NCI-H1417 treated with DMSO at 0.1 percent for 48 hours (cell line): ENCODE measurements at places on chromosomes 7 and 10.

- DNase-seq: no peak
These were observed 33.1 kb upstream of the EGFR start for GRCh38 chr7:54985426-54986330.

DNA sequence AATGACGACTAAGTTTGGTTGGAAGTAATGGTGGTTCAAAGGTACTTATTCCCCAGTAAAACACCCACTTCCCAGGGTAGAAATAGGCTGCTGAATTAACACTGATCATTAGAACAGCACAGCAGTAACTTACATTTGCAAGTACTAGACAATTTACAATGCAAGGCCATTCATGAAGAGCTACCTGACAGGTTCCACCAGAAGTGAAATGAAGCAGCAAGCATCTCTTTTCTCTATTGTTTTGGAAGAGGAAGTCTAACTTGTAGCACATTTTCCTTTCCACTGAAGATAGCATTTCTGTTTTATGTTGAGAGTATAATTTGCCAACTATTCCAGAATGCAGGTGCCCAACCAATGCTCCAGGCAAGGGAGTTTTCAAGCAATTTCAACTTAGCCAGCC, 145.9 kb downstream of the CREB5 start:
- no peak for DNase-seq

- peak; percentile 25 for DNase-seq
These were observed 61.2 kb downstream of the SH3PXD2A start for GRCh38 chr10:103793920-103794883.

DNA sequence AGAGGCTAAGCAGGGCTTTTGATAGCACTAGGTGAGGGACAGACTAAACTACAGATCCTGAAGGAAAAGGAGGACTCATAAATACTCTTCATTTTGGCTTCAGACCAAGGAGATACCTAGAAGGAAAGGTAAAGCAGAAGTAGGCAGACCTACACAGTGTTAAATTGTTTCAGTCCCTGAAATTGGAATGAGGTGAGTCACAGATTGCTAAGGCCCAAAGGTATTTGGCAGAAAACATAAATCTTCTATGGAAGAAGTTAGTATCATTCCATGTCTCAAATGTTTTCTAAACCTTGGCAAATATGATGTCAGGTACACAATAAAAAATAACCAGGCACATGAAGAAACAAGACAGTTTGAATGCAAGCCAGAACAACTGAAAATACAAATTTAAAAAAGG, 30.0 kb downstream of the MTERF1 start:
- no peak for DNase-seq

DNA sequence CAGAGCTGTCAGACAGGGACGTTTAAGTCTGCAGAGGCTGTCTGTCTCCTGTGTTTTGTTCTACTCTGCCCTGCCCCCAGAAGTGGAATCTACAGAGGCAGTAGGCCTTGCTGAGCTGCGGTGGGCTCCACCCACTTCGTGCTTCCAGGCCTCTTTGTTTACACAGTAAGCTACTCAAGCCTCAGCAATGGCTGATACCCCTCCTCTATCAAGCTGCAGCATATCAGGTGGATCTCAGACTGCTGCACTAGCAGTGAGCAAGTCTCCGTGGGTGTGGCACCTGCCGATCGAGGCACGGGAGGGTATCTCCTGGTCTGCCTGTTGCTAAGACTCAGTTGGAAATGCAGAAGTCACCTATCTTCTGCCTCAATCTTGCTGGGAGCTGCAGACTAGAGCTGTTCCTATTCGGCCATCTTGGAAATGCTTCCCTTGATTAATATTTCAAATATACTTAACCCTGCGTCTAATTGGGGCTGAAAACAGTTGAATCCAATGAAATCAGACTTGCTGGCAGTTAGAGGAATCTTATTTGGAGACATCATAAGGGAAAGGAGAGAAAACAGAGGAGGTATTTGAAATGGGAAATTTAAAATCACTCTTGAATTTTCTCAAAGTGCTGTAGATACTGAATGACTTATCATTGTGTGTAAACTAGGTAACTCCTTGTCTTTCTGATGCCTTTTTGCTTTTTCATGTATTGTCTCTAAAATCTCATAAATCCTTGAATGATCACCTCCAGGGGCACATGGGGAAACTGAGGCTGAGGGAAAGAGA, 13.8 kb upstream of the CYP3A5 start:
- DNase-seq: no peak

- DNase-seq: no peak
These were observed 260.4 kb downstream of the RELN start for GRCh38 chr7:103729026-103729425.

DNA sequence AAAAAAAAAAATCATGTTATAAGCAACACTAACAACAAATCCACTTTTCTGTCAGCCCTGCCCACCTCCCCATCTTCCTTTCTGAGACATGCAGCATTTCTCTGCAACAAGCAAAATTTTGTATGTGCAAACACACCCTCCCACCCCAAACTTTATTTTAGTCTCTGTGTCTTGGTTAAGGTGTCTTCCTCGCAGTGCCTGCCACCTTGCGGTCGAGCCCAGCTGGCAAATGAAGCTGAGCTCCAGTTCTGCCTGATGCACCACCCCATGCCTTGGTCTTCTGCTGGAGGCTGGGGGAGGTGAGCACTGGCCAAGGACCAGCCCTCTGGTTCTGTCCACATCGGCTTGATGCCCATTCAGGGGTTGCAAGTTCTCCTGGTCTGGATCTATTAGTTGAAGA, 206.3 kb downstream of the MGMT start:
- DNase-seq: no peak

DNA sequence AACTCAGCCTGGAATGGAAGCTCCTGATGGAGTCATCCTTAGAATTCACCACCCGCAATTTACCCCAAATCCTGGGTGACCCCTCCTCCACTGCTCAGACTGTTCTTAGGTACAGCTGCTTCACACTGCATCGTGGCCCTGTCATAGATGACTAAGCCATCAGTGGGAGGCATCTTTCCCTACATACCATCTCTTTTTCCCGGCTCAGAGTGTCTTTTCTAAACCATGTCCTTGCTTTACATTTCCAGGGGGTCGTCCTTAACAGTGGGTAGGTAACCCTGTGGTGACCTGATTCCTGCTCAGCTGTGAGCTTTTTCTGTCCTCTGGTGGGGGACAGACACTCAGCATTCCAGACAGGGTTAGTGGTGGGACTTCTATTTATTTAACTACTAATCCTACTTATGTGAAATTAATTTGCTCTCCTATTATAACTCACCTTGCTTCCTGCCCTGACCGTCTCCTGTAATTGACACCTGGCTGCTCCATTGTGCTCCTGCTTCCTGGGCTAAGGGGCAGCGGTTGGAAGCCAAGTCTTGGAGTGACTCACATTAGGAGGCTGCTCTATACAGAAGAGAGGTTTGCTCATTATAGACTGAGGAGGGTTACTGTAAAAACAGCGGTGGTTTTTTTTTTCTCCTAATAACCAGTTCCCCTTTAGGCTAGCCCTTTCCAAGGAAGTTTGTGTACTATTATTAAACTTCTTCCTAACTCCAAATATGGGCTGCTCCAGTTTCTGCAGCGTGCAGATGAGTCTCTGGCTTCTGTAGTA, 40.6 kb downstream of the PYROXD2 start:
- no peak for DNase-seq

GRCh38 chr10:16520900-16521299, 779 bp downstream of the C1QL3 start:
- no peak for DNase-seq

GRCh38 chr10:62788861-62789467, 15.6 kb upstream of the ADO start:
- DNase-seq: no peak

- DNase-seq: no peak
These were observed 11.7 kb upstream of the ZNF680 start for GRCh38 chr7:64574540-64575099.

DNA sequence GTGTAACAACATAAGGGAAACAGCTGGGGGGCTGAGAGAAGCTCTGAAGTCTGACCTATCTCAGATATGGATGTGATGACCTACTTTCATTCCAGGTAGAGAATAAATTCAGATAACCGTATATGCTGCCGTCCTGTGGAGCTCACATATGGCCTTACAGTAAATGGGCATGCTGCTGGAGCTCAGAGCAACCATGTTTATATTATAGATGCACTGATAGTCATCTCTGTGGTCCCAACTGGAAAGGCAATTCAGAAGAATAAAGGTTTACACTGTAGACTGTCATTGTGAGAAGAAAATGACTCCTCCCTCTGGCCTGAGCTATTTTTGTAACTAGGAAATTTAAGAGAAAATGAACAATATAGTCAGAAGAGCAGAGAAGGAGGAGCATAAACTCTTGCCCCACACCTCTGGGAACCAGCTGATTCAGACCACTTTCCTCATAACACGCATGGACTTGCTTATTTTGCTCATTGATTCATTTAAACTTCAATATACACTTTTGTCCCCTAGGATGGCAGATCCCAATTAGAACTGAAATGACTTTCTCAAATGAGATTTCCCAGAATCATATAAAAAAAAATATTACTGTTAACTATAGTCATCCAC, 69.9 kb upstream of the NXPH1 start:
- no peak for DNase-seq

GRCh38 chr7:18570441-18570840, 74.9 kb downstream of the HDAC9 start:
- DNase-seq: no peak

DNA sequence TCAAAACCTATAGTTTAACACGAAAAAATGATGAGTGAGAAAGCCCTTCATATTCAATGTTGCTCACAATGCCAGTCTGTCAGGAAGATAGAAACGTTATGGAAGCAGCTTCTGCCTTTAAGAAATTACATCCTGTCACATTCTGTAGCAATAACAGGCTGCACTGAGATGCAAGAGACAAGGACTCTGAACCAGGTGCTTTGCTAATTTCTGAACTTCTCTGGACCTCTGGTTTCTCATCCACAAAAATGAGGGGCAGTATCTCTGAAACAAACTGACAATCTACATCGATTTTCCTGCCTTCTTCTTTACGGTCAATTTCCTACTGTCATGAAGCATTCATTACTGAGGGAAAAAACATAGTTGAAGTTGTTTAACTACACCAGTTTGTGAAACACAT, 234.0 kb downstream of the SNX13 start:
- no peak for DNase-seq

GRCh38 chr10:7410862-7411670, at the start of gene SFMBT2:
TSS of gene SFMBT2 (minus strand) at chr10:7411034. CDS start at chr10:7381898, 29,136 bp downstream.
- DNase-seq: peak; percentile 6

DNA sequence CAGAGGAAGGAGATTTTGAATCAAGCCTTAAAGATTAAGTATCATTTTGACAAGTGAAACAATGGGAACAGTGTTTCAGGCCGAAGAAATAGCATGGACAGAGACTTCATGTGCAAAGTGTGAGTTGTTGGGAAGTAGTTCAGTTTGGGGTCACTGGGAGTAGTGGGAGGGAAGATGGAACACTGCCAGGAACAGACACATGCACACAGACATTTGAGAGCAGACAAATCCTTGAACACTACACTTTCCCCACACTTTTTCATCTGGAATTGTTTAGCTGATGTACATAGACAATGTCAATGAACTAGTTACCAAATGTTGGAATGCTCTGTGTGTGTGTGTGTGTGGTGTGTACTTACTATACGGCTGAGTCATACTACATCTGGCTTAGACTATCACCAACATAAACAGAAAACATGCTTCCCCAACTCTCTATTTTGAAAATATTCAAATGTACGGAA, 52.4 kb upstream of the LRRC17 start:
- no peak for DNase-seq

GRCh38 chr10:128070721-128071416, 55.4 kb downstream of the MKI67 start:
- no peak for DNase-seq

DNA sequence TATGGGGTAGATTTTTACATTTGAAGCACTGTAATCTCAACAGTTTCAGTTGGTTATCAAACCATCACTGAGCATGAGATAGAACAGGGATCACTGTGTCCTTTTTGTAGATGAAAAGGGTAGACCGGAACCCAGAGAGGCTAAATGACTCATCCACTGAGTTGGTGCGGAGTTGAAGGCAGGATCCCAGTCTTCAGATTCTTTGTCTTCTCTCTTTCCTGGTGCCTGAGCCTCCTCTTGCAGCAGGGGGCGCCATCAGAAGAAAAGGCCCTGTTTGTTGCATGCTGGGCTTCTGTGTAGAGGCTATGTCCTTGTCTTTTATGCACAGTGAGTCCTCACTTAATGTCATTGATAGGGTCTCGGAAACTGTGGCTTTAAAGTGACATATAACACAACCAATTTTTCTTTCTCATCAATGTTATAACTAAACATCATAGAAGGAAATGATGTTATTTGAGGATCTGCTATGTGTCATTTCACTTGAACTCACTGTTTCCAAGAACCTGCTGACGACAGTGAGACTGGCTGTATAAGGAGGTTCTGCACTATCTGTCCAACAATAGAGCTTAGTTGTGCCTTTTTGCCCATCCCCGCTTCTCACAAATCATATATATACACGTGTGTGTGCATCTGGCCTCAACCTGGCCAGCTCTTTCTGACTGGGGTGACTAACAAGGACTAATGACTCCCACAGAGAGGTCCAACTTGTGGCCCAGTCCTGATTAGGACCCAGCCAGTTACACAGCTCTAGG, 14.3 kb downstream of the ZNF282 start:
- no peak for DNase-seq

DNA sequence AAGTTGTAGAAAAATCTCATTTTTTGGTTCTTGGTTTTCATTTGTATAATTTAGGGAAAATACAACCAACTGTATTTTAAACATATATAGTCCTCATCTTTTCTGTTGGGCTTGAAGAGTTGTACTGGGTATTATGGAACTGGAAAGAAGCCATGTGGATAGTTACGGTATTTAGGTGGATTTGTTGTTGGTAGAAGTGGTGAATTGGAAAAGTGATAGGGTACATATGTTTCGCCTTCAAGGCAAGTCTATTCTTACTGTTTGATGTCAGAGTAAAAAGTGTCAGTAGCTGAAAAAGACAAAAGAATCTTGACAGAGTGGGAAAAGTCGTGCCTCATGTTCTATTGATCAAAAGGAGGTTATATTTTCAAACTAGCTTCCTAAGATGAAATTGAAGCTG, 64.6 kb downstream of the GBF1 start:
- no peak for DNase-seq

GRCh38 chr10:132826524-132827422, 40.8 kb upstream of the NKX6-2 start:
- no peak for DNase-seq

DNA sequence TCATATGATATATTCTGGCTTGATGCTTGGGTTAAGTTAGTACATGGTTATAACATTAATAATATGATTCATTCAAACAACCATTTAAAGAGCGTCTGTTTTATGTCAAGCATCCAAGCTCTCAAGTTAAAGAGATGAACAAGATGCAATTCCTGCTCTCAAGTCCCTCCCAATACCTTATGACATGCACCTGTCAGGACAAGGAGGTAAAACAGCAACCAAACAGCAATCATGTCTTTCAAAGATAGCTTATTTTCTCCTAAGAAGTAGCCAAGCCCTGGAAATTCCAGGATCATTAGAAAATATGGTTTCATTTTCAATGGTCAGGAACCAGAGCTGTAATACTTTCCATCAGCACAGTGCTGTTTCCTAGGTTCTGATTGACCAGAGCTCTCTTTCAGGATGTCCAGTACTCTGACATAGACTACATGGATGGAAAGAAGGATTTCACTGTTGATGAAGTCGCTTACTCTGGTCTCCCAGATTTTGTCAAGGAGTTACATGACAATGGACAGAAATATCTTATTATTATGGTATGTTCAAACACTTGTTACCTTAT, 29.0 kb downstream of the MGAM2 start:
- DNase-seq: no peak

GRCh38 chr7:112252691-112253090, 46.2 kb downstream of the ZNF277 start:
- DNase-seq: no peak

- no peak for DNase-seq
These were observed 6.2 kb downstream of the CLRN3 start for GRCh38 chr10:127886371-127887051.
